ENCODE measurements at places on chromosomes 7 and 10.

DNA sequence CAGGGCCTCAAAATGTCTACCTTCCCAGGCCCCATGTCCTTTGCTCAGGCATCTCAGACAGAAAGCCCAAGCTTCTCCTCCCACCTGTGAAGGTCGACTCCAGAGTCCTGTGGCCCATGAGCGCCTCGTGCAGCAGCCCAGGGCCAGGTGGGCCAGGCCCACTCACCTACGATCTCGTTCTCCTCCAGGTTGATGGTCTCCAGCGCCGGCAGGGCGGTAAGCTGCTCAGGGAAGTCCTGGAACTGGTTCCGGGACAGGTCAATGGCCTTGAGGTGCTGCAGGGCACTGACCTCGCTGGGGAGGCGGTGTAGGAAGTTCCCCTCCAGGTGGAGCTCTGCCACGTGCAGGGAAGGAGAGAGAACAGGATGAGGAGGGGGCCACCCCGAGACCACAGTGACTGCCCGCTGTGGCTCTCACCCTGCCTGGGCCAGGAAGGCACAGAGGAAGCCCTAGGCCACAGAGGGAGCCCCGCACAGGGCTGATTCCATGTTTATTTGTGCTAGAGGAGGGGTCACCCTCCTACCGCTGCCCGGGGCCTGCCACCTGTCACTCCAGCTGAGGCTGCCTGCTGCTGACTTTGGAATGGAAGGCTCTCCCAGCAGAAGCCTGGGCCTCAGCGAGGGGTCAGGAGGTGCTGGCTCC is 40.0 kb upstream of the NPFFR1 start:
- no peak for DNase-seq

DNA sequence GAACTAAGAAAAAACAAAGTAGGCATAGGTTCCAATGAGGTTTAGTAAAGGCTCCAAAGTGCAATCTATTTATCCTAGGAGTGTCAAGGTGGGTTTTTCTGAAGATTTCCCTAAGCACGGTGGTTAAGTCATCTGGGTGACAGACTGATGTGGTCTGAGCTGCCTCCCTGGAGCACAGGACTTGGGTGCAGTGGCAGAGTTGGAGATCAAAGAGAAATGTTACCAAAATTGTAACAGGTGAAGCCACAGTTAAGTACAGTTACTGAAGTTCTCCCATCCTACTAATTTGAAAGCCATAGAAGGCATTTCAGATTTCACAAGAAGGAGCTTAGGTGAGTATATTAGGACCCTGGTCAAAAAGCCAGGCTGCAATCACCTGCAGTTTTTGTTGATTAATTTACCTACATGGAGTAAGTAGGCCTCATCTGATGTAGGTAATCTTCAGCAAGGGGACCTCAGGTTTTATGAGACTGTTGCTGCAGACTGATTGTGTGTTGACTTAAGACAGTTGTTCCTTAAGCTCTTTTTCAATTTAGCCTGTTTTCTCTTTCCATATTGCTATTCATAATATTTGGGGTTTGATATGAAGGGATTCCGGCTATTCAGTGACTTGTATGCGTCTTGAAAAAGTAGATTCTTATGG is 3.0 kb downstream of the DLX6 start:
- no peak for DNase-seq

- no peak for DNase-seq
Observed at GRCh38 chr10:121531076-121531829, 67.0 kb downstream of the FGFR2 start.

GRCh38 chr7:128215281-128215680 is 25.8 kb upstream of the LEP start:
- DNase-seq = no peak

GRCh38 chr10:72893136-72893798 is at the start of gene OIT3:
OIT3 (plus strand) TSS chr10:72893739; CDS start chr10:72893799, 60 bp downstream.
- no peak for DNase-seq
